ENCODE measurements at places on chromosomes 4 and X. TPM values are rescaled to one million over a fixed set of nuclear protein-coding genes. Genes with fewer than 3 reads are reported as not detected.

- DNase-seq: no peak
Measured at GRCh38 chr4:55876387-55876786, 22.9 kb downstream of the EXOC1 start.

DNA sequence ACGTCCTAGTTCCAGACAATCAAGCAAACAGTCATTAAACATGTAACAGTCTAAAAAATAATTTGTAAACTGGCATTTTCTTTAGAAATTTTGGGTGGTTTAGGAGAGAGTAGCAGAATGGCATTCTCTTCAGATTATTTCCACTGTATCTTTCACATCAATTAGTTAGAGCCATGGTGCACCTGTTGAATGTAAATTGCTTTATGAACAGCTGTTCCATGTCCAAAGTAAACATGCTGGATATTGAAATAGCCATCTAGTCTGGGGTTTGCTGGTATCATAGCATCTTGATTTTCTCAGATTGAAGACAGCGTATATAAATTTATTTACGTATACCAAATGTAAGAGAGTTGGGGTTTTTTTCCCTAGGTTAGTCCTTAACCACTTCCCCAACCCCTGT is 143.6 kb downstream of the RCHY1 start:
- DNase-seq: no peak

GRCh38 chr4:88033309-88033708 is 25.9 kb downstream of the PKD2 start:
- no peak for DNase-seq

DNA sequence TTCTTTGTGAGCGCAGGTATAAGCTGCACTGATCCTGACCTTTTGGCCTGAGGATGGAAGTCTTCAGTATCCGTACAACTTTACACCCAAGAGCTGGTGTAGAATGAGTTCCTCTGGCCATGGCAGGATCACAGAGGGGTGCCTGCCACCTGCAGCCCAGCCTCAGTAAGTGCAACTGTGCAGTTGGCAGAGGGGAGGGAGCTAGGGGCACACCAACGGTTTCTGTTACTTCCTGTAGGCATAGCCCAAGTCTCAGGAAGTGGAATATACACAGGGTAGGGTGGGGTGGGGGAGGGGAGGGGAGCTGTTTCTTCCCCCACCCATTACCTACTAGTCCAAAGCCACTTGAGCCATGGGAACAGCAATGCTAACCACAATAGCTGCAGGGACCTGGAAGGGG is 85.4 kb upstream of the GBA3 start:
- DNase-seq: peak; percentile 21

GRCh38 chr4:122285285-122285684 is 93.5 kb upstream of the ADAD1 start:
- no peak for DNase-seq

GRCh38 chr4:158771776-158772175 is 3.0 kb downstream of the FNIP2 start:
- DNase-seq: no peak

GRCh38 chr4:69833251-69833650 is 26.7 kb downstream of the SULT1E1 start:
- DNase-seq: no peak

DNA sequence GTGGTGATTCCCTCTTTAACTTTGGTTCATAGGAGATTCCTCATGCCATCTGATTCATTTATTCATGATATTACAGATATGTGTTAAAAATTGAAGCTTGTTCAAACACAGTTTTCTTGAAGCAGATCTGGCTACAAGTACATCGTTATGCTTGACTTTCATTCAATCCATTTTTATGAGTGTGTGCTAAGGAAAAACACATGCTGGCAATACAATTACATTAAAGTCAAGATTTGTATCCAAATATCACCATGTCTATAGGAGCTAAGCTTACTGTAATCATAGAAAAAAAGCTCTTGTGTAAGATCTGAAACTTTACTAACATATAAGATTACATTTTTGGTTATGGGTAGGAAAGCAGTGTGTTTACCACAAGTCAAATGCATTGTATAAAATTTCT is 151.8 kb upstream of the FAT1 start:
- no peak for DNase-seq

- DNase-seq: no peak
Measured at GRCh38 chr4:34733185-34733941, 1511.0 kb downstream of the ARAP2 start.

- peak; percentile 33 for DNase-seq
Measured at GRCh38 chrX:1463581-1463980, 10.9 kb upstream of the ASMTL start.

DNA sequence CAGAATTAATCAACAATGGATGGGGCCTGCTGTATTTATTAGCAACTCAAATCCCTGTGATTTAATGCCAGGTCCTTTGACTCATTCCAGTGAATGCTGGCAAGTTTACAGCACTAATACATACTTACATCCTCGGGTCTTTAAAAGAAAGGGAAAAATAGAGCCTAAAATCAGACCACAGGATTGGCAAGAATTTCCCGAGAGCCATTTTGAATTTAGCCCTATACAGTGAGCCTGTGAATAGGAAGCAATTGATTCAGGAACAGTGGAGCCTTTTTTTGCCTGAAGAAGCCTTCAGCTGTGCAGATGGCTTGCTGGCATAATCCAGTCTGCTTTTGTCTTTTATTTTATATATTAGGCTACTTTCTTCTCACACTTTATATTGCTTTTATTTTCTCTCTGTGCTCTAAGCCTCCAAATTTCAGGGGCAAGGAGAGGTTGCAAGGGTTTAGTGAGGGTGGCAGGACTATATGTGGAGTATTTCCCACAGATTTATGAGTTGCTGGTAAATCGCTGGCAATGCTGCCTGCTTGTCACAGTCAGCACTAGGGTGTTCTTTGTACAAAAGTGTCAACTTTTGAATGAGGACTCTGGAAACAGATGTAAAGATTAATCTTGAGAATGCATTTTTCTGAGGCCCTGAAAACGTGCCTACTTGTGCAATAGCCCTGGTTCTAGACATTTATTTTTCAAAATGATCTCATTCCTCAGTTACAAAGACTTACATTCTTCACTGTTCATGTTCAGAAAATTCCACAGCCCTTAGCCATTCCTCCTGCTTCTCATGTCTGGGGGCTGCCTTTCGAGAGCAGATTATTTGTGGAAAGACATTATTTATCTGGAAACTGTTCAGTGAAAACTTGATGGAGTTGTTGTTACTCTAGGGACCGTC is 303.5 kb downstream of the SPRY1 start:
- no peak for DNase-seq

GRCh38 chrX:38347136-38347535 is 5.3 kb upstream of the OTC start:
- no peak for DNase-seq

GRCh38 chrX:99798936-99799335 is 611.1 kb downstream of the PCDH19 start:
- no peak for DNase-seq

- peak; percentile 44 for DNase-seq
Measured at GRCh38 chrX:51148848-51149247, 183.8 kb upstream of the NUDT10 start.

DNA sequence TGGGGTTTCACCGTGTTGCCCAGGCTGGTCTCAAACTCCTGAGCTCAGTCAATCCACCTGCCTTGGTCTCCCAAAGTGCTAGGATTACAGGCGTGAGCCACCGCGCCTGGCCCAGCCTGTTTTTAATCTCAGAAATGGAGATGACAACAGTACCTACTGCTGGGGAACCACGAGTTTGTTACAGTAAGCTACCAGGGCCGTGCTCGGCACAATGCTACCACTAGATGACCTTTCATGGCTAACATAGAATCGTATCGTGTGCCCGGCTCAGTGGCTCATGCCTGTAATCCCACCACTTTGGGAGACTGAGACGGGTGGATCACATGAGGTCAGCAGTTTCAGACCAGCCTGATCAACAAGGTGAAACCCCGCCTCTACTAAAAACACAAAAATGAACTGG is 90.8 kb upstream of the SLC34A2 start:
- no peak for DNase-seq

DNA sequence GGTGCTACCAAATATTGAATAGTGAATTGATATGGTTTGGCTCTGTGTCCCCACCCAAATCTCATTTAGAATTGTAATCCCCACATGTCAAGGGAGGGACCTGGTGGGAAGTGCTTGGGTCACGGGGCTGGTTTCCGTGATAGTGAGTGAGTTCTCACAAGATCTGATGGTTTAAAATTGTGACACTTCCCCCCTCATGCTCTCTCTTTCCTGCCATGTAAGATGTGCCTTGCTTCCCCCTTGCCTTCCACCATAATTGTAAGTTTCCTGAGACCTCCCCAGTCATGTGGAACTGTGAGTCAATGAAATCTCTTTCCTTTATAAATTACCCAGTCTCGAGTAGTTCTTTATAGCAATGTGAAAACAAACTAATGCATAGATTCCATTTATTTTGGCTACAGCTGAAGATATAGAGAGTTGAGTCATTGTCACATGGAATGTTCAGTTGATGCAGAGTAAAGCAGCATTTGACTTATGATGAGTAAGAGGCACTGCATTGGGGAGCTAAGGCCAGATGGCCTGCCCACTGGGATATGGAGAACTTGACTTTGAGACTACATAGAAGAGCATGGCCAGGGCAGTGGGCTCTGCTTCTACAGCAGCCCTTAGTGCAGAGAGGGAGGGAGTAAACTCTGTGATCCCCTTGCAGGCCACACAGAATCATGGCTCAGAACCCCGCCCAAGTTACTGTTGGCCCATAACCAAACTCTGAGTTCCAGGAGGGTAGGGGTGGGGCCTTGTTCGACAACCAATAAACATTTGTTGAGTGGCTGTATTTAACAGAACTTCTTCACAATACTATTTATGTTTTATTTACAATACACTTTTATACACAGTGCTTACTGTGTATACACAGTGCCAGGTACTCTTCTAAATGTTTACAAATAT is 34.2 kb downstream of the RAI2 start:
- DNase-seq: no peak

DNA sequence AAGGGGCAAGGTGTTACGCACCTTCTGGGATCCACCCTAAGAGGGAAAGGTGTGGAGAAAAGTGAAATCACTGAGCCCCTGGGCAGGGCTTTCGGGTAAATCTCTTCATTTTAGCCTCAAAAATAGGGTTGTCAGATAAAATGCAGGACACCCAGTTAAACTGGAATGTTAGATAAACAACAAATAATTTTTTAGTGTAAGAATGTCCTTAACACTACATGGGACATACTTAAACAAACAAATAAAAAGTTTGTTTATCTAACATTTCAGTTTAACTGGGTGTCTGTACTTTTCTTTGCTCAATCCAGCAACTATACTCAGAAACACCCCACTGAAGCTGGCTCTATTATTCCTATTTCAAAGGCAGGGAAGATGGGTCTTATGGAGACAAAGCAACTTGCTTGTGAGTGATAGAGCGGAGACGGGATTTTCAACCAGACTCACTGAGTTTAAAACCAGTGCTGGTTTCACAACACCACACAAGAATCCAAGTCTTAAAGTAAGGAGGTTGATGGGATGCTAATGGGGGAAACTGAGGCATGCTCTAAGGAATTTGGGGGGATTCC is 144.8 kb upstream of the RBPJ start:
- no peak for DNase-seq

STIM2 gene
- 24.3 TPM for polyA plus RNA-seq

FGF13 gene
- 10.1 TPM for polyA plus RNA-seq

GAGE12F gene
- polyA plus RNA-seq: not detected

CTAG2 gene
- not detected for polyA plus RNA-seq

CEP135 gene
- polyA plus RNA-seq: 2.0 TPM

ADH1C gene
- polyA plus RNA-seq: not detected

TMPRSS11D gene
- not detected for polyA plus RNA-seq

SLC9B1 gene
- 0.08 TPM for polyA plus RNA-seq

SLC6A14 gene
- polyA plus RNA-seq: not detected

XKRX gene
- 0.70 TPM for polyA plus RNA-seq

SHOX gene
- 0.05 TPM for polyA plus RNA-seq

NAP1L2 gene
- 2.5 TPM for polyA plus RNA-seq
